ENCODE measurements at places on chromosomes 3 and 15.

DNA sequence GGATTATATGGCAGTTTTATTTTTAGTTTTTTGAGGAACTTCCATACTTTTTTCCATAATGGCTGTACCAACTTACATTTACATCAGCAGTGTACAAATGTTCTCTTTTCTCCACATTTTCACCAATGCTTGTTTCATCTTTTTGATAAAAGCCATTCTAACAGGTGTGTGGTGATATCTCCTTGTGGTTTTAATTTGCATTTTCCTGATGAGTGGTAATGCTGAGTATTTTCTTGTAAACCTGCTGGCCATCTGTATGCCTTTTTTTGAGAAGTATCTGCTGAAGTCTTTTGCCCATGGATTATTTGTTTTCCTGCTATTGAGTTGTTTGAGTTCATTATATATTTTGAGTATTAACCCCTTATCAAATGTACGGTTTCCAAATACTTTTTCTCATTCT is 50.6 kb downstream of the RPL39L start:
- no peak for DNase-seq

DNA sequence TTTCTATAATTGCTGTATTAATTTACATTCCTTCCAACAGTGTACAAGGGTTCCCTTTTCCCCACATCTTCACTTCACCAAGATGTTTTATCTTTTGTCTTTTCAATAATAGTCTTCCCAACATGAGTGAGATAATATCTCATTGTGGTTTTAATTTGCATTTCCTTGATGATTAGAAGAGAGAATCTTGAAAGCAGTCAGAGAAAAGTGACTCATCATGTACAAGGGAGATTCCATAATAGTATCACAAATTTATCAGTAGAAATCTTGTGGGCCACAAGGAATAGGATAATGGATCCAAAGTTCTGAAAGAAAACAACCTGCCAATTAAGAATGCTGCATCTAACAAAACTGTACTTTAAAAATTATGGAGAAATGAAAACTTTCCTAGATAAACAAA is 189.3 kb downstream of the NECTIN3 start:
- no peak for DNase-seq

DNA sequence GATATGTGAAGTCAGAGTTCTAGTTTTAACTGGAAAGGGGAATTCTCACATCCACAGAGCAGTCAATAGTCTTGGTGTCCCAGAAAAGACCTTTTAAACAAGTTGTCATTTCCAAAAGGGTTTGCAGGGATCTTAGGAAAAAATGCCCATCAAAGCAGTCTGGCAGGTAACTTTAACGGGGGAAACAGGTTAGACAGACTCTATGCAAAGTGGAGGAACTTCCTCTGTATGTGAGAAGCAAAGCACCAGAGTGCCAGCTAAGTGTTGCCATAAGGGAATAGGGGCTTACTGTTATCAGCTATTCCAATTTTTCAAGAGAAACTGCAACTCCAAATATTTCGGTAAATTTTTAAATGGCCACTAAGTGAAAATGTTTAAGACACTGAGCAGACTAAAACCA is 307.9 kb upstream of the MDFIC2 start:
- DNase-seq, result no peak

DNA sequence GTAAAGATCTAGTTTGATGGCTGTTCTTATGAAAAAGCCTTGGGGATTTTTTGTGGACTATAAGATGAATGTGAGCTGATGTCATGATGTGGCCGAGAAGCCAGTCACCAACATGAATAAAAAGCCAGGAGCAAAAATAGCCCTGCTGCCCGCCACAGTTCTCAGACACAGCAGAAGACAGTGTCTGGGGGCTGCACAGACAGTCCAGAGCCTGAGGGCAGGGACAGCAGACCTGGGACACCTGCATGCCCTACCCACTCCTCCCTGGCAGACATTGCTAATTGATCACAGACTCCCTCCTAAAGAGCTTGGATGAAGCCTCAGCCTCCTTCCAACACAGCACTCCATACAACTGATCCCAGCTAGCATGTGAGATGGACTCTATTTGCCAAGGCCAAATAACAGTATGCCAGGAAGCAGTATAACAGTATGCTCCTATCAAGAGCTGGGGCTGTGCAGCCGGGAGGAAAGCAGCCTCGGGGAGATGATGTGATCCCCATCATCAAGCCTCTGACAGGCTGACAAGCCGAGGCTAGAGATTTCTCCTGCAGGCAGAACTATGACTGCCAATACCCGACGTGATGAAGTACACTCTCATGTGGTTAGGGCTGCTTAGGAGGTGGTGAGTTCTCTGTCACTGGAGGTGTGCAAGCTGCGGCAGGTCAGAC is 105.4 kb upstream of the RPL32 start:
- no peak for DNase-seq

DNA sequence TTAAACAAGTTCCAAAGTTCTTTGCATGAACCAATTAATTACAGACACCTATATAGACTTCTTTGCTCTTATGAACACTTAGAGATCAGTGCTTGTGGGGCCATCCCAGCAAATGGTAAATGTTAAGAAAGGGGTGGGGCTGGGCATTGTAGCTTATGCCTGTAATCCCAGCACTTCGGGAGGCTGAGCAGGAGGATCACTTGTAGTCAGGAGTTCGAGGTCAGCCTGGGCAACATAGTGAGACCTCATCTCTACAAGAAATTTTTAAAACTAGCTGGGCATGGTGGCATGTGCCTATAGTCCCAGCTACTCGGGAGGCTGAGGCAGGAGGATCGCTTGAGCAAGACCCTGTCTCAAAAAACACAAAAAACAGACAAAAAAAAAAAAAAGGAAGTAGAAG is 19.4 kb upstream of the STARD5 start:
- DNase-seq, result no peak

DNA sequence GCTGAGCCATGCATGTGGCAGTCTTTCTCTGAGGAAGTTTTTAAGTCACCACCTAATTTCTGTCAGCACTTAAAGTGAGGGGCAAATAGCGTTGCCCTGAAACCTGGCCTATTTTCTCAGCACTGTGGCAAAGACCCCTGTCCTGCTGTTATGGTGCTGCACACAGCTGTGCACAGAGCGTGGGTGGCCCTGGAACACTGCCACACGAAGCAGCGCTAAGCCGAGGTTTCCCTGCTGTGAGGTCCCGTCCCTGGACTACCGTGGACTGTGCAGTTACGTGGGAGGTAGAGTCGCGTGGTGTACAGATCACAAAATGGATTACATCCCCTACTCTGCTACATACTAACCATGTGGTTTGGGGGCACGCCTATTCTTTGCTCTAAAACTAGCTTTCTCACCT is 101.6 kb upstream of the NR2E3 start:
- no peak for DNase-seq

- no peak for DNase-seq
Observed at GRCh38 chr3:17187589-17188184, 302.9 kb downstream of the PLCL2 start.

DNA sequence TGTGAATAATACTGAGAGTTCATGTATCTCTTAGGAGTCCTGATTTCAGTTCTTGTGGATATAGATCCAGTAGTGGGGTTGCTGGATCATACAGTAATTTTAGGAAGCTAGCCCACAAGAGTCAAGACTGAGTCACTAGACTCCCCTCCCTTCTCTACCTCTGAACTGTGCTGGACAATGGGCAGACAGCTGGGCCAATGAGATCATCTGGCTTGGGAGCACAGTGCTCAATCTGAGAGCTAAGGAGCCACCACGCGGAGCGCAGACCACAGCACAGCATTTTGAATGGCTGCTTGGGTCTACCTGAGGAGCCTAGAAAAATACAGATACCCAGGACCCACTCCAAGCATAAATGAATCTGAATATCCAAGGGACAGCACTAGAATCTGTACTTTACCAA is 32.5 kb downstream of the WNT5A start:
- no peak for DNase-seq

- no peak for DNase-seq
Observed at GRCh38 chr3:126551839-126552687, 6.7 kb downstream of the C3orf22 start.

- DNase-seq, result no peak
Observed at GRCh38 chr3:168272343-168272985, 176.7 kb upstream of the GOLIM4 start.

DNA sequence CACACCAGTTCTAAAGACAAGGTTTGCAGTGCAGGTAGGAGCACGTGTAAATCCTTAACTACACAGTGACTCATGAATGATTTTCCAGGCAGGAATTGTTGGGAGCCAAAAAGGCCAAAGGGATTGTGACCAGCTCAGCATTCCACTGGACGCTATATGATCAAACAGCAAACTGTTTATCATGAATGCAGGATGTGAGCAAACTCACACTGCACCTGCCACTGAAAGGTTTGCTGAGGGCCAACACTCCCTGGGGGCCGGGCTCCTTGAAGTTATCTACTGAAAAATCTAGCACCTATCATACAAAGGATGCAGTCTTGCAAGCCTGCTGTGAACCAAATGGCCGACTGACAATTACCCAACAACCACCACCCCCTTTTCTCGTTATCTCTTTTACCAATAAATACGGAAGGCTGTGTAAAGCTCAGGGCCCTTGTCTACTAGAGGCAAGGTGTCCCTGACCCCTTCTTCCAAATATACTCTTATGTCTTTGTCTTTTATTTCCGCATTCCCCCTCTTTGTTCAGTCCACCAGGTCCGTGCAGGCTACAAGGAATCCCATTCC is 11.5 kb upstream of the DNASE1L3 start:
- no peak for DNase-seq

- peak; percentile 70 for DNase-seq
Observed at GRCh38 chr15:94230883-94231722, at the start of gene MCTP2. TSS of gene MCTP2 (plus strand) at chr15:94231561. CDS start at chr15:94298266, 66,705 bp downstream.

GRCh38 chr15:75639191-75639708 is 774 bp downstream of the IMP3 start:
- no peak for DNase-seq

DNA sequence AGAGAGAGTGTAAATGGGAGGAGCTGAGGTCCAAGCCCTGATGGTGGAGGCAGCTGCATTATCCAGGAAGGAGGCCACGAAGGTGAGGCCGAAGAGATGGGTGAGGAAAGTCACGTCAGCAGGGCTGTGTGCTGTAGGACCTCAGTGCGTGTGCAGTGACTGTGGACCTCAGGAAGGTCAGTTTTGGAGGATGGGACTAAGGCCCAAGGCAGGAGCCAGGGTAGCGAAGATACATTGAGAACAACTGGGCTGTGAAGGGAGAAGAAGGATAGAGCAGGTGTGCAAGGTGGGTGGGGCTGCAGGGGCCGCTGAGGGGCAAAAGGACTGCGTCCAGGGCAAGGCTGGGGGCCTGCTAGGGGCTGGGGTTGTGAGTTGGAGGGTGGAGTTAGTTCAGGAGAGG is 4.9 kb downstream of the KLHL40 start:
- DNase-seq, result no peak

DNA sequence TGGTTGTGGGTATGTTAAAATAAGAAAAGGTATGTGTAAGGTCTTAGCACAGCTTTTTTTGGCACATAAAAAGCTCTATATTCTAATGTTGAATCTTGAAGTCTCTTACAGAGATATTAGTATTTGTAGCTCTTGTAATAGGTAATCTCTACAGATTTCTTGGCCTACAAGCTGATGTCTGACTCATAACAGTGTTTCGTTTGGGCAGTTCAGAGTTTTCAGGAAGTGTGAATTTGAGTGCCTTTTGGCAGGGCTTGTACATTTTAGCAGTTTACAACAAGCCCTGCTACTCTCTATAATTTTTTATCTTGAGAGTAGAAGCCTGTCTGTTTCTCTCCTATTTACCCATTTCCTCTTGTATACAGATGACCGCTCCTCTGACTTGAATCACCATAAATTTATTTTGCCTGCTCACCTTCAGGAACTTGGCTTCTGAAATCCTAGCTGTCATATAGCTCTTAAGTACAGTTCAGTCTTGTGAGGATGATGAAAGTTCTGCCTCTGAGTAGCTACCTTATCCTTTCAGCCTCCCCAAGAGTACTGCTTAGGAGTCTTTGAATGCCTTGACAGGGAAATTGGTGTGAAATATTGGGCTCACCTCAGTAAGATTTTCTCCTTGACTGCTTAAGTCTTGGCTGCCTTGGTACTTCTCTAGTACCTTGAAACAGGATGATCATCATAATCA is 419.9 kb upstream of the RARB start:
- no peak for DNase-seq

DNA sequence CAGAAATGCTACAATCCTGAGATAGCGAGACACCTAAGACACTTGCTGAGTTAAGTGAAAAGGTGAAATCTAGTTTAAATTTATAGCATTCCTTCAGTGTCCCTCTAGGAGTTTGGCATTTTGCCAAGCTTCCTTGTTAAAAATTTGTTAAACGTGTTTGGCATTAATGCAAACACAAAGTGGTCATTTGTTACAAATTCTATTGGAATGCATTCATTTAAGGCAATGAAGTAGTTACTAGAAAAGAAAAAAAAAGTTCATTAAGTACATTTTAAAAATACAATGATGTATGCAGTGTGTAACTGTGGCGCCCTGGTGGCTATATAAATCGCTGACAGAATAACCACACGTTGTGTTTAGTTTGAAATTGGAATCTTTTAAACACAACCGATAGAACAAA is 31.3 kb upstream of the WNT5A start:
- DNase-seq, result no peak

- DNase-seq, result no peak
Observed at GRCh38 chr3:156471431-156471830, 83.5 kb downstream of the SSR3 start.

GRCh38 chr3:64019271-64019670 is 4.0 kb downstream of the PSMD6 start:
- DNase-seq, result no peak

DNA sequence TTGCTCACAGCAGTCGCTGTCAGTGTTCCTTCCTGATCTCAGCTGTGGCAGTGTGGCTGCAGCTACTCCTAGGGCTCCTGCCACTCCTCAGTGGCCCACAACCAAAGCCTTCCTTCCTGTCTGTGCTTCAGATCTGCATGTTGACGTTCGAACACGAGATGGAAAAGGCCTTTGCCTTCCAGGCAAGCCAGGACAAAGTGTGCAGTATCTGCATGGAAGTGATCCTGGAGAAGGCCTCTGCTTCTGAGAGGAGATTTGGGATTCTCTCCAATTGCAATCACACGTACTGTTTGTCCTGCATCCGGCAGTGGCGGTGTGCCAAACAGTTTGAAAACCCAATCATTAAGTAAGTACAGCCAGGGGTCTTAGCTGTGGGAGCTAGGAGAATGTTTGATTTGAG is 17.8 kb downstream of the MKRN2 start:
- DNase-seq, result peak; percentile 42

- no peak for DNase-seq
Observed at GRCh38 chr15:92806763-92807162, 93.4 kb upstream of the CHD2 start.

- no peak for DNase-seq
Observed at GRCh38 chr15:28913171-28913765, 27.5 kb downstream of the APBA2 start.

- DNase-seq, result no peak
Observed at GRCh38 chr15:76359152-76359551, 22.6 kb downstream of the ISL2 start.

GRCh38 chr3:33201195-33201594 is 17.4 kb downstream of the SUSD5 start:
- DNase-seq, result no peak

- no peak for DNase-seq
Observed at GRCh38 chr15:70341566-70341965, 243.8 kb upstream of the TLE3 start.

DNA sequence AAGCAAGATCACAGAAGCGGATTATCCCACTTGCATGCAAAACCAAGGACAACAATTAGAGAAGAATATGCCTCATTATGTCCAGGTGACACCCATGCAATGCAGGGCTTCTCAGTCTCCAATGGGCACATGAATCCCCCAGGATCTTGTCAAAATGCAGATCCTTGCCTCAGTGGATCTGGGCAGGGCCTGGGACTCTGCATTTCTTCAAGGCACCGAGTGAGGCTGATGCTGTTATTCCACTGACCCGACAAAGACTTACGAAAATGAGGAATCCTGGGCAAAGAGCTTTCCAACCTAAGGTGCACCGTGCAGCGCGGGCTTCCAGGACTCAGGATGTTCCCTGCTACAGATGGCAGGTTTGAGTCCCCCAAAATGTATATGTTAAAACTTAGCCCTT is 99.2 kb downstream of the ATP10A start:
- no peak for DNase-seq
